ENCODE measurements at places on chromosomes 12 and 14. TPM values are rescaled to one million over a fixed set of nuclear protein-coding genes. Genes with fewer than 3 reads are reported as not detected.

Gene SYT1
- total RNA-seq = not detected

GRCh38 chr14:85530626-85531025 is 682 bp downstream of the FLRT2 start:
- no peak for DNase-seq

- no peak for DNase-seq
Observed at GRCh38 chr12:124013073-124013472, 40.1 kb downstream of the ZNF664 start.

Gene PPFIA2
- not detected for total RNA-seq

Gene JDP2
- total RNA-seq = 15.5 TPM

DNA sequence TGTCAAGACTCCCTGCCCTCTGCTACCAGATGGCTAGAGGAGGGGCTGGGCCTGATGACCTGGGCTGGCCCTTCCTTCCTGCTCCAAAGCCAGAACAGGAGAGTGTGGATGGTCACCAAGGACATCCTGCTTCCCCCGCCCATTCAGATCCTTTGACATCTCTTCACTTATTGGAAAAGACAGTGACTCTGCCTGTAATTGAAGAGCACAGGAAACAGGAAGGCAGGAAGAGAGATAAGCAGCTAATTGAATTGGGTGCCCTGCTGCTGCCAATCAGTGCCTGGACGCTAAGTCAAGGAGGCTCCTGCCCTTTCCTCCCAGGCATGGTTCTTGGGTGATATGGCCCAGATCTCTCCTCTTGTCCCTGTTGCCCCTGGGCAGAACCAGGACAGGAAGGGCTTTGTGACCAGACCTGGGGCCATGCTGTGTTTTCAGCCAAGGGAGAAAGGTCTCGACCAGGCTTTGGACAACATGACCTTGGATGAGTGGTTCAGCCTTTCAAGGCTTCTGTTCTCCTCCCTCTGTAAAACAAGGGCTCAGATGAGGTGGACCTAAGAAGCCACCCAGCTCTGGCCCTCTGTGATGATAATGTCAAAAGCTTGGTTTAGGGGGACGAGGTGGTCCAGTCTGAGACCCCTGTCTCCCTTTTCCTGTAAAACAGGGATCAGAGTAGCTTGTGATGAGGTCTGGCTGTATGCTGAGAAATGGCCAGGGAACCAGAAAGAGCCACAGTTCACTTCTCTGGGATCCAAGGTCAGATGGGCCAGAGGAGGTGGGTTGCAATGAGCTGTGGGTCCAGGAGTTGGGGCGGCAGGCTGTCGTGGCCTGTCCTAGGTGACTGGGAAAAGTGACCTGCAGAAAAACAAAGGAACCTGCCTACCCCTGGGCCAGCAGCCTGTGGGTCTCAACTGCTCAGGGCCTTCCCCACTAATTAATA is 38.8 kb downstream of the FAM222A start:
- no peak for DNase-seq

GRCh38 chr12:108618079-108618952 is 15.4 kb downstream of the SELPLG start:
- peak; percentile 88 for DNase-seq

- DNase-seq = no peak
Observed at GRCh38 chr12:41743835-41744234, 400.8 kb downstream of the GXYLT1 start.

- no peak for DNase-seq
Observed at GRCh38 chr12:106030210-106031071, 108.3 kb downstream of the NUAK1 start.

Gene MIPOL1
- 0.51 TPM for total RNA-seq

DNA sequence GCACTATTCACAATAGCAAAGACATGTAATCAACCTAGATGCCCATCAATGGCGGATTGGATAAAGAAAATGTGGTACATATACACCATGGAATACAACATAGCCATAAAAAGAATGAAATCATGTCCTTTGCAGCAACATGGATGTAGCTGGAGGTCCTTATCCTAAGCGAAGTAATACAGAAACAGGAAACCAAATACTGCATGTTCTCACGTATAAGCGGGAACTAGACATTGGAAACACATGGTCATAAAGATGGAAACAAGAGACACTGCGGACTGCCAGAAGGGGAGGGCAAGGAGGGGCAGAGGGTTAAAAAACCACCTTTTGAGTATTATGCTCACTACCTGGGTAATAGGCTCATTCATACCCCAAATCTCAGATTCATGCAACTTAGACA is 234.1 kb upstream of the PLXNC1 start:
- DNase-seq = no peak

Gene FOXN4
- not detected for total RNA-seq

DNA sequence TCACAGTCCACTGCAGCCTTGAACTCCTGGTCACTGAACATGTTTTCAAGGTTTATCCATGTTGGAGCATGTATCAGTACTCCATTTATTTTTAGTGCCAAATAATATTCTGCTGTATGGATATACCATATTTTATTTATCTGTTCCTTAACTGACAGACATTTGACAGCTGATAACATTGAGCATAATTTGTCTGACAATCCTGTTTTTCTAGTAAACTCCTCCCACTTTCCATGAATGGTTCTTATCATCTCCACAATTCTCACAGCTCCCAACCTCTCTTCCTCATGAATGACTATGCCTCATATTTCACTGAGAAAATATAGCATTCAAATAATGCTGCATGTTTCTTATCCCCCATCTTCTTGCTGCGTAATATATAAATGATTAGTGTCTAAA is 33.3 kb downstream of the COCH start:
- DNase-seq = no peak

GRCh38 chr12:82638324-82638723 is 48.4 kb upstream of the TMTC2 start:
- no peak for DNase-seq

Gene WASHC4
- total RNA-seq = 17.5 TPM

- peak; percentile 42 for DNase-seq
Observed at GRCh38 chr14:47917344-47917954, 242.0 kb upstream of the MDGA2 start.

Gene NDUFA9
- 71.4 TPM for total RNA-seq

Gene CAPRIN2
- total RNA-seq = 11.0 TPM
